Right hindlimb (tissue), 1 donor: ENCODE measurements at places on chromosomes 12 and 14.

GRCh38 chr12:116222358-116222757, 55.1 kb downstream of the MED13L start:
- peak; percentile 43 for DNase-seq

DNA sequence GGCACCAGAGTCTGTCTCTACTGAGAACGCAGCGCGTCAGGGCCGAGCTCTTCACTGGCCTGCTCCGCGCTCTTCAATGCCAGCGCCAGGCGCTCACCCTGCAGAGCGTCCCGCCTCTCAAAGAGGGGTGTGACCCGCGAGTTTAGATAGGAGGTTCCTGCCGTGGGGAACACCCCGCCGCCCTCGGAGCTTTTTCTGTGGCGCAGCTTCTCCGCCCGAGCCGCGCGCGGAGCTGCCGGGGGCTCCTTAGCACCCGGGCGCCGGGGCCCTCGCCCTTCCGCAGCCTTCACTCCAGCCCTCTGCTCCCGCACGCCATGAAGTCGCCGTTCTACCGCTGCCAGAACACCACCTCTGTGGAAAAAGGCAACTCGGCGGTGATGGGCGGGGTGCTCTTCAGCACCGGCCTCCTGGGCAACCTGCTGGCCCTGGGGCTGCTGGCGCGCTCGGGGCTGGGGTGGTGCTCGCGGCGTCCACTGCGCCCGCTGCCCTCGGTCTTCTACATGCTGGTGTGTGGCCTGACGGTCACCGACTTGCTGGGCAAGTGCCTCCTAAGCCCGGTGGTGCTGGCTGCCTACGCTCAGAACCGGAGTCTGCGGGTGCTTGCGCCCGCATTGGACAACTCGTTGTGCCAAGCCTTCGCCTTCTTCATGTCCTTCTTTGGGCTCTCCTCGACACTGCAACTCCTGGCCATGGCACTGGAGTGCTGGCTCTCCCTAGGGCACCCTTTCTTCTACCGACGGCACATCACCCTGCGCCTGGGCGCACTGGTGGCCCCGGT, at the start of gene PTGDR:
PTGDR (plus strand) TSS at position 198 of the 778 bp plus-strand sequence; CDS start at position 315, 117 bp downstream.
- DNase-seq = peak; percentile 41

DNA sequence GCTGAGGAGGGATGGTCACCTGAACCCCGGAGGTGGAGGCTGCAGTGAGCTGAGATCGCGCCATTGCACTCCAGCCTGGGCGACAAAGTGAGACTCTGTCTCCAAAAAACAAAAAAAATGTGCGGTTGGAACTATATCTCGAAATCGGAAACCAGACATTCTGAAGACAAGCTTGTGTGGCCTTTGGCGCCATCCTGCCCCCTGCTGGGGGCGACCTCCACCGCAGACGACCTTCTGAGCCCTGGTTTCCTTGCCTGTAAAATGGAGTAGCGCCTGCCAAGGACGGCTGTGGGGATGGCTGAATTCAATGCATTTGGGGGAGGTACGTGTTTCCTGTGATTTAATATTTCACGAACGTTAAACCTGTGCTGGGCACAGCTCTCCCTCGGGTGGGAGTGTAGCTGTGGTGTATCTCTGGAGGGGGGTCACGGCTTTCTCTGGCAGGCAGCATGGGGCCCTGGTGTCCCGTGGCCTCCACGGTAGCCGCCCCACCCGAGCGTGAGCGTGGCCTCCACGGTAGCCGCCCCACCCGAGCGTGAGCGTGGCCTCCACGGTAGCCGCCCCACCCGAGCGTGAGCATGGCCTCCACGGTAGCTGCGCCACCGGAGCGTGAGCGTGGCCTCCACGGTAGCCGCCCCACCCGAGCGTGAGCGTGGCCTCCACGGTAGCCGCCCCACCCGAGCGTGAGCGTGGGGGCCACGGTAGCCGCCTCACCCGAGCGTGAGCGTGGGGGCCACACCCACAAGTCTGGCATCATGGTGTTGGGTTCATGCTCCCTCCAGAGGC, 55.3 kb downstream of the LRCOL1 start:
- DNase-seq = no peak

GRCh38 chr12:121453629-121454028, 53.7 kb downstream of the RNF34 start:
- DNase-seq = no peak

- no peak for DNase-seq
Observed at GRCh38 chr14:67523764-67524633, 9.1 kb upstream of the PLEKHH1 start.

DNA sequence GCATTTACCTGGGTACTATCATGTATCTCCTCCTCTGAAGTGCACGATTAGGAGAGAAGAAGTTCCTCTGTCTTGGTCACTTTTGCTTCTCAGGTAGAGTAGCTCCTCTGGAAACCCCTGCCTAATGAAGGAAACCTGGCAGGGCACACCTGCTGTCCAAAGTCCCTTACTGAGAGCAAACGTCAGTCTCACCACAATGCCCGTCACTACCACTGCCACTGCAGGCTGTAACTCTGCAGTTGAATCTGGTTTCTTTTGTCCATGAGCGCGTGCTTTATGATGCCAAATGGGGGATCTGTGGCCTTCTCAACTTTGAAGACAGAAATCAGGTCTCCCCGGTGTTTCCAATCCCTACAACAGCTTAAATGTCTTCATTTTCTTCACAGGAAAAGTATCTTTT, 1068.6 kb downstream of the BCL11B start:
- no peak for DNase-seq

DNA sequence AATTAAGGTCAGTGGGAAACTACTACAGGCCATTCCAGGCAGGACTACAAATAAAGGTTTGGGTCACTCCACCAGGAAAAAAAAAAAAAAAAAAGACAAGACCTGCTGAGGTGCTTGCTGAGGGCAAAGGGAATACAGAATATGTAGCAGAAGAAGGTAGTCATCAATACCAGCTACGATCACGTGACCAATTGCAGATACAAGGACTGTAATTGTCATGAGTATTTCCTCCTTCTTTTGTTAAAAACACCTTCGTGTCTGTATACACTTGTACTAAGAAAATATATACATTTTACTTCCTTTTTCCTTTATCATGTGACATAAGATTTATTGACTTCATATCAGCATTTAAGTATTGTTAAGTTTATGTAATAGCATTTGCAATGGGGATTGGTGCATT, 19.2 kb downstream of the GYS2 start:
- no peak for DNase-seq

DNA sequence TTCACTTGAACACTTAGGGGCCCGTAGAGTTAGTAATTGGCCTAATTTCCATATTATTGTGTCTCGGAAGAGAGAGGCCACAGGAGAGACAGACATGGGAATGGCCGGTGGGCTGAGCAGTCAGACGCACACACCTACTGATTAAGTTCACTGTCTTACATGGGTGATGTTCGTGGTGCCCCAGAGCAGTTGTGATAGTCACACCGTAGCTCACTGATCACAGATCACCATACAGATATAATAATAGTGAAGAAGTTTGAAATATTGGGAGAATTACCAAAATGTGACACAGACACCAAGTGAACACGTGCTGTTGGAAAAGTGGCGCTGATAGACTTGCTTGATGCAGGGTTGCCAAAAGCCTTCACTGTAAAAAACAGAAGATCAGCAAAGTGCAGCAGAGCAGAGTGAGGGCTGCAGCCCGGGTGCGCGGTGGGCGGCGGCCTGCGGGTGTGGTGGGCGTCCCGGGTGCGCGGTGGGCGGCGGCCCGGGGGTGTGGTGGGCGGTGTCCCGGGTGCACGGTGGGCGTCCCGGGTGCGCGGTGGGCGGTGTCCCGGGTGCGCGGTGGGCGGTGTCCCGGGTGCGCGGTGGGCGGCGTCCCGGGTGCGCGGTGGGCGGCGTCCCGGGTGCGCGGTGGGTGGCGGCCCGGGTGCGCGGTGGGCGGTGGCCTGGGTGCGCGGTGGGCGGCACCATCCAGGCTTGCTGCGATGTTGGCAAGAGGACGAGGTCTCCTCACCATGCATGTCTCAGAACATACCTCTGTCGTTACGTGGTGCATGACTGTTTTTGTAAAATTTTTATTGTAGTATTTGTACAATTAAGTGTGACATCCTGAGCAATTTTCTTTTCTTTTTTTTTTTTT, 34.3 kb upstream of the TEX22 start:
- DNase-seq = no peak

GRCh38 chr12:108156717-108157116, 27.6 kb downstream of the WSCD2 start:
- no peak for DNase-seq

DNA sequence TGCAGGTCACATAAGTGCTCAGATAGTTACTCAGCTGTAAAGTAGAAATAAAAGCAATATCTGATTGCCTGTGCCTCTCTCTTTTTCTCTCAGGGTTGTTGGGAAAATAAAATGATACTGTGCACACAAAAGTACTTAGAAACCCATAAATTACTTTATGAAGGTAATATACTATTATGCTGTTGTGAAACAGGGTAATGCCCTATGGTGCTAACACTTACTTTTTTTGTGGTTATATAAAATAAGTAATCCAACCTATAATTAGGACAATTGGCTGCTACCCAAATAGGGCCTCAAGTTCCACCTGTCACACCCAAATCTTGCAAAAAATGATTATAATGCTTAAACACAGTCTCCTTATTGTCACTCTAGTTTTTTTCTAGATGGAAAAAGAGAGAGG, 50.6 kb downstream of the DAAM1 start:
- no peak for DNase-seq

GRCh38 chr14:105026802-105027563, 6.1 kb upstream of the CDCA4 start:
- no peak for DNase-seq

DNA sequence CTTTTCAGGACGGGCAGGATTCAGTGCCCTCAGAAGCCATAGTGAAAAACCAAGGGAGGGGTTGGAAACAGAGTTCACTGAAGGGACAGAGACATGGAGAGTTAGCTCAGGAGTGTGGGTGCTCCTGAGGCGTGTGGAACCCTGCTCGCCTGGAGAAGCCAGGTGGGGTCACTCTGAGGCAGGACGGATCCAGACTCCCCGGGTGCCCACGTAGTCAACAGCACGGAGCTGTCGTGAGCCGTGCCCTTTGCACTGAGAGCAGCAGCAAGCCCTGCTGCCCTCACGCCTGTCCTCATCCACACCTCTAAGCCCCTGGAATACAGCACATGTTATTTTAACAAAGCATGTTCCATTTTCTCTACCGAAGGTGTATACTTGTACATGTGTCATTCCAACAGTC, 114.7 kb downstream of the FBXL14 start:
- DNase-seq = no peak

GRCh38 chr14:41476526-41476925, 130.2 kb upstream of the LRFN5 start:
- DNase-seq = no peak

DNA sequence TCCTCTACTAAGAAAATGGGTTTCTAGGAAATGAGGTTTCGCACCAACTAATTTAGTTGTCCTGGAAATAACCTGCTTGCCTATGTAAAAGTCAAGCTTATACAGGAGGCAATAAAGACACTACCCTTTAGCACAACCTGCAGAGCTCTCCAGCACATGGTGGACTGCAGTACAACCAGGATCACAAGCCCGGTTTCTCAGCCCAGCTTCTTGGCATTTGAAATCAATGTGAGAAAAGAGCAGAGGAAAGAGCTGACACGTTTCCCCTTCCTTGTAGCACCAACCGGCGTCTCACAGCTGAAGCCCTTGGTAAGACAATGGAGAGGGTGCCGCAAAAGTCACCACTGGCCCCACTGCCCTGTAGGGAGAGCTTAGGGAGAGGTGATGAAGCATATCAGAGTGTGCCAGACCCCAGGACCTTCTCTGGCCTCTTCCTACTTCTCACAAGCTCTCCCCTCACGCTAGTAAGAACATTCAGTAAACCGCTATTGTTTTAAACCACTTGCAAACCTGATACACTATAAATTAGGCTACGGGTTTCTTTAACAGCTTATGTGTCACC, 8.6 kb downstream of the SPTLC2 start:
- DNase-seq = peak; percentile 27

DNA sequence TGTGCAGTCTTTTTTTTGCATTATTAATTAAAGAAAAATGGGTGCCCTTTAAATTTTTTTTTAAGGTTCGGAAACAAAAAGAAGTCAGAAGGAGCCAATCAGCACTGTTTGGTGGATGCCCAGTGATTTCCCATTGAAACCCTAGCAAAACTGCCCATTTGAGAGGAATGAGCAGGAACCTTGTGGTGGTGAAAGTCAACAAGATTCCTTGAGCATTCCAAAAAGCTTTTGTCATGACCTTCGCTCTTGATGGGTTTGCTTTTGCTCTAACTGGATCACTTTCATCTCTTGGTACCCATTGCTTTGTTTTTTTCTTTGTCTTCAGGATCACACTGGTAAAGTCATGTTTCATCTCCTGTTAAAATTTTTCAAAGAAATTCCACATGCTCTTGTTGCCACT, 54.1 kb downstream of the ADIPOR2 start:
- DNase-seq = no peak

DNA sequence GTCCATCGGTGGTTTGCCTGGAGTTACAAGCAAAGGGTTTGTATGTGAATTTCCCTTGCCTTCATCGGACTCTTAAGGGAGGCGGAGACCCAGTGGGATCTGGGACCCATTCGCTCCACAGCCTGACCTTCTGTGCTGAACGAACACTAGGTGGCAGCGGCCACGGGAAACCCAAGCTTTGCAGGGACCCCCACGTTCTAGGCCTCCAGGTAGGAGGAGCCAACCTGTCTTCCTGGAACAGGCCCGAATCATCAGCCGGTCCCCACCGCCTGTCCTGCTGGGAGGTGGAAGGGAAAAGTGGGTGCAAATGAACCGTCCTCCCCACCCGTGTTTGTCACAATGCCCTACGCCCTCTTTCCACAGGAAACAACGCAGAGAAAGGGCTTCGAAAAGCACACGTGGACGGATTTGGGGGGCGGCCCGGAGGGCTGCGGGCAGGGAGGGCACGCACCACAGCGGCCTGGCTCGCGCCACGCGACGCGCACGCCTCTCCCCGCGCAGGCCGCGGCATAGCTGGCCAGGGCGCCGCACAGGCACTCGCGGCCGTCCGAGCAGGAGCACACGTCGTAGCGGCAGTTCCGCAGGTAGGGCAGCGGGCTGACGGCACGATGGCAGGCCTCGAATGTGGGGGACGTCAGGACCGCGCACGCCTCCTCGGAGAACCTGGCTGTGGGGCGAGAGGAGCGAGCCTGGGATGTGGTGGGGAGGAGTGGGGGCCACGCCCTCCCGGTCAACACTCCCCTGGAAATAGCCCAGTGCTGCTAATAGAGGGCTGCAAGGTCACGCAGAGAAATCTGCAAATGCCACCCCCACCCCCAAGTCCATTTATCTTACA, 67.8 kb downstream of the VWF start:
- DNase-seq = no peak

GRCh38 chr12:49400304-49400703, 33.0 kb downstream of the SPATS2 start:
- no peak for DNase-seq

- DNase-seq = no peak
Observed at GRCh38 chr12:60845696-60846095, 1249.9 kb downstream of the SLC16A7 start.

- no peak for DNase-seq
Observed at GRCh38 chr12:81644503-81644902, 114.6 kb downstream of the PPFIA2 start.

DNA sequence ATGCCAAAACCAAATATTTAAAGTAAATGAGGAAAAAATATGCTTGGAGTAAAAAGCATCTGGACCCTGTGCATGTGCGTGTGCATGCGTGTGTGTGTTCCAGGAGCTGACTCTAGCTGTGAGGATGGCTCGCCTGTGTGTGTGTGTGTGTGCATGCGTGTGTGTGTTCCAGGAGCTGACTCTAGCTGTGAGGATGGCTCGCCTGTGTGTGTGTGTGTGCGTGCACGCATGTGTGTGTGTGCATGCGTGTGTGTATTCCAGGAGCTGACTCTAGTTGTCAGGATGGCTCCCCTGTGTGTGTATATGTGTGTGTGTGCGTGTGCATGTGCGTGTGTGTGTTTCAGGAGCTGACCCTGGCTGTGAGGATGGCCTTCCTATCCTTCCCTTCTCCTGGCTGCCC, 357.7 kb downstream of the CACNA1C start:
- peak; percentile 62 for DNase-seq
